Stimulated activated CD4-positive, alpha-beta T cell treated with anti-CD3 and anti-CD28 coated beads, Interleukin-12 subunit alpha, Interleukin-12 subunit beta, amount 100 ng/mL, for 24 hours (primary cell): ENCODE measurements at places on chromosomes 12 and 14.
A peak's percentile ranks its signal among the peaks of the same experiment; 100 is the strongest.

- no peak for DNase-seq
These were observed 44.0 kb downstream of the TAOK3 start for GRCh38 chr12:118328486-118329330.

- peak; percentile 21 for DNase-seq
These were observed 34.7 kb downstream of the CCDC92 start for GRCh38 chr12:123937707-123938591.

- DNase-seq, result no peak
These were observed 215.2 kb downstream of the ANO6 start for GRCh38 chr12:45431126-45431525.

DNA sequence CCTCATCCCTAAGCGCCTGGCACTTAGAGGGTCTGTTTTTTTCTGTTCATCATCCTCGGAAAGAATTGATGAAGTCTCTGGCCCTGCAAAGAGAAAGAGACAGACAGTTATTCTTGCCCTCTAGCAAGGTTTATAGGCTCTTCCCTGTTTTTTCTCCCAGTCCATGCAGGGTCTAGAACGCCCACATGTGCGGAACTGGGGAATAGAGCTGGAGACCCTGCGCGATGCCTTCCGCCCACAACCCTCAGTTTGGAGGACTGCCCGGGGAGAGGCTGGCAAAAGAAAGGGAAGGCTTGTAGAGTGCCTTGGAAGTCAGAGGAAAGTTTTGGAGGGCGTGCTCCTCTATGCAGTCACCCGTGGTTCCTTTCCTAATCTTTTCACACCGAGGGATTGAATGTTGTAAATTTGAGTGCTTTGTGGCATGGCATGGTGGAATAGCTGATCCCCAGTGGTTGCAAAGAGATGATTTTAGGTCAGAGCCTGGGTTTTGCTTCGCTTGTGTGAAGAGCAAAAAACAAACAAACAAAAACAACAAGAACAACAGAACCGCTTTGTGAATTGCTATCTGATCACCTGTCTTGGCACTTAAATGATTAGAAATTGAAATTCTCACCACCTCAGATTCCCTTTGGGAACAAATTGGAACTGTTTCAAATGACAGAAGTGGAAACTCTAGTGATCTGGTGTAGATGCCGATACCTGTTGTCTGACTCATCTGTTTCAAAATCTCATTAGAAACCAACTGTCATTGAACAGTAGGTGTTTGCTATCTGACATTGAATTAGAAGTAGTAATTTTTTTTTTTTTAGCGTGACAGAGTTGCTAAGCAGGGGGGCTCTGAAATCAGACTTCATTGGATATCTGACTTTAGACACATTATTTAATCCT, 947 bp downstream of the GAS2L3 start:
- DNase-seq, result no peak

DNA sequence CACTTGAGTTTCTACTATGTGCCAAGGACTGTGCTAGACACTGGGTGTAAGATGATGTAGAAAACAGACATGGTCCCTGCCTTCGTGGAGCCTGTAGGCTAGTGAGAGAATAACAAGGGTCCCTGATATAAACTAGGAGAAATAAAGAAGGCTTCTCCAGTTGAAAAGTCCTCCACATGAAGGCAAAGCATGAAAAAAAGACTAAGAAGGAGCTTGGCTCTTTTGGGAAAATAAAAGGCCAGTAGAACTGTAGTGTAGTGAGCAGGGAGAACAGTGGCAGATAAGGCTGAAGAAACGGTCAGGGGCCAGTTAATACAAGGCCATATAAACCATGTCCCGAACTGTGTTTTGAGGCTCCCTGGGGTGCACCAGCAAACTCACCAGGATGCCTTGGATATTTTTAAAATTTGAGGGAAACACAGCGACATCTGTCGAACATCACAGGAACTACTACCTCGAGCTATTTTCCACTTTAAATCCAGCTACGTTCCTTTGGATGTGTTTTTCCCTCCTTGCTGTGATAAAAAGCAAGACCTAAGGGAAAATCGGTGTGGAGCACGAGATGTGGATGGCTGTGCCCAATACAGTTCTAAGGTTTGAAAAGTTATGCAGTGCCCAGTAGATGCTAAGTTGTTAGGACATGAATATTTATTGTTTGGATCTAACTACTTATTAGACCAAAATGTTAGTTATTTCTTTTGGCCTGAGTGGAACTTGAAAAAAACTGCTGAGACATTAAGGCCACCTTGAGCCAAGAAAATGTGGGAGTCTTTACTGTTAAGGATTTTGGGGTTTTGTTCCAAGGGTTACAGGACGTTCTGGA, 8.5 kb upstream of the CFL2 start:
- peak; percentile 2 for DNase-seq

GRCh38 chr12:46610754-46611153, 215.0 kb downstream of the SLC38A4 start:
- DNase-seq, result no peak

- no peak for DNase-seq
These were observed 204.3 kb downstream of the TTC7B start for GRCh38 chr14:90611936-90612335.

DNA sequence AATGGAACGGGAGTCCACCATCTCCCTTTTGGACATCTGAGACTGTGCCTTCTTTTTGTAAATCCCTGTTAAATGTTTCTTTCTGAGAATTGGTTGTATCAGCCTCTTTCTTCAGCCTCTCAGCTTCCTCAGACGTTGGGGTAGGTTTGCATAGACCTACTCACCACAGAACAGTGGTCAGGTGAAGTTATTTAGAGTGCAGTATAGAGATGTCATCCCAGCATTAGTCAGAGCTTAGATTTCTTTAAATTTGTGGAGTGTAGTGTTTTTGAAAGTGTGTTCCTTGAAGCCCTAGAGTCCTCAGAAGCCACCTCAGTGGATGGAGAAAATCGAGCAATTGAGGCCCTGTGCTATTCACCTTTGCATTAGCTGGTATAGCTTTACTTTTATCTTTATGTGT, 8.9 kb upstream of the EEA1 start:
- DNase-seq, result no peak

DNA sequence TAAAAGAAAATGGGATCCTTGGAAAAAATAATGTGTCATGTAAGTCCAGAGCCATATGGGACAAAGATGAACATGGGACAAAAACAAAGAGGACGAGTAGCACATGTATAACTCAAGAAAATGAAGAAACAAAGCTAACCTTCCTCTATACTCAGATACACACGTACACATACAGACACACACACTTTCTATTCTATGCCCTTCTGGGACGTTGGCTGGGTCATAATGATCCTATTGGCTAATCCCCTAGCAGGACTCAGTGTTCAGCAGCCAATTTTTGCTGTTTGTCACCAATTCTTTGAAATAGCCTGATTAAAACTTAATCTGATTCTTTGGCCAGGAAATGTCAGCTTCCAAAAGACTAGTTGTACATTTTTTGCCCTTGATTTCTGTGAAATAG, 189.4 kb upstream of the FOXG1 start:
- DNase-seq, result no peak

DNA sequence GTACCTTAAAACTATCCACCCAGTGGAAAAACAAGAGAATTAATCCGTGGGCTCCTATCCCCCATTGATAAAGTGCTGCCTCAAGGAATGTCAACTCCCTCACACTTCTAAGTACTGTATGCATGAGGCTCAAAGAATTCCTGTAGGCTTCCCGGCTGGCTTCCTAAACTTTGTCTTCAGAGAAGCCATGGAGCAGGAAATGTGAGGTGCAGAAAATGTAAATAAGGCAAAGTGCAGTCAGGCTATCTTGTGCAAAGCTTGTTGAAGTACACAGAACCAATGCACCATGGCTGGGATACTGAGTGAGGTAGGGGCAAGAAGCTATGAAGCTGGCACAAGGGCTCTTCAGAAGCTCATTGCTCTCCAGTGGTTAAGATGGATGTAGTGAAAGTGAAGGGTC, 611.0 kb downstream of the FSCB start:
- no peak for DNase-seq
